T-helper 1 cell (primary cell): ENCODE measurements at places on chromosomes 16 and 17.

DNA sequence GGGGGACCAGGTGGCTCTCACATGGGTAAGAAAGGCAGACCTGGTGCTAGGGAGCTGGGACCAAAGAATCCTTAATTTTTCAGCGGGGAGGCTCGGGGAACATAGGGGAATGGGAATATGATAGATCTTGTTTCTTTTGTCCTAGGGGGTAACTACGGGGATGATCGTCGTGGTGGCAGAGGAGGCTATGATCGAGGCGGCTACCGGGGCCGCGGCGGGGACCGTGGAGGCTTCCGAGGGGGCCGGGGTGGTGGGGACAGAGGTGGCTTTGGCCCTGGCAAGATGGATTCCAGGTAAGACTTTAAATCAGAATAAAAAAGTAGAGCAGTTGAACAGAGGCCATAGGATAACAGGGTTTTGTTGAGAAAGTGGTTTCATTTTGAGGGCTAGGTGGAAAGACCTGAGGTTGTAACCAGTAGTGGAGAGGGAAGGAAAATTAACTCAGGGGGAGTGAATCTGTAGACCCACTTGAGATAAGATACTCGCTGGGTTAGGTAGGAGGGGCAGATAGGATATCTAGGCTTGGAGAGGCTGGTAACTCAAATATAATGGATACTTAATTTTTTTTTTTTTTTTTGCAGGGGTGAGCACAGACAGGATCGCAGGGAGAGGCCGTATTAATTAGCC, 11.0 kb downstream of the FUS start:
- DNase-seq: no peak

- no peak for DNase-seq
Measured at GRCh38 chr17:69059458-69060175, 1.1 kb downstream of the ABCA9 start.

DNA sequence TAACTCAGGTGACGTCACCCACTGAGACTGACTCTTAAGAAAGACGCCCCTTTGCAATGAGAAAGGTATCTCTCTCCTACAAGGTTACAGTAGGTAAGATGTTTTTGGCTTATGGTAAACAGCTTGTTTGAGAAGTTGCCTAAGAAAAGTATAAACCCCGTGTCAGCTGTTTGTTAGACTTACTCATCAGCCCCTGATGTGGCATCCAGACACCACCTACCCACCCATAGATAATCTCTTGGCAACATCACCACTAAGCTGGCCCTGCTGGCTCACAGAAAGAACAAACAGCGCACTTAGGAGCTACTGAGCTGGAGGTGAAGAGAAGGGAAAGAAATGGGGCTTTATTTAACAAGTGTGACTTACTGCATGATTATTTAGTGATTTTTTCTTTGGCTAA, 121.0 kb downstream of the PARN start:
- DNase-seq: no peak

DNA sequence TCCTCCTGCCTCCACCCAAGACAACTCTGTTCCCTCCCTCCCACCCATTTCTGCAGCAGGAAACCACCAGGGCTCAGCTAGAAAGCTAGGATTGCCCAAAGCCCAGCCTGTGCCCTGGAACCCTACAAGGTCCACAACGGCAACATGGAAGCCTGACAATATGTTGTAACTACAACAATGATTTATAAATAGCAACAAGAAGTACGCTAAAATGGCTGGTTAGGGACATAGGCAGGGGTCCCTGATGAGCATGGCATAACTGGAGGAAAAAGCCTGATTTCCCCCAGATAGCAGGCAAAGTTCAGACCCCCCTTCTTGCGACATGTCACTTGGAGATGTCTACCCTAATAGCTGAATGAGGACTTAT, 6.6 kb downstream of the ST3GAL2 start:
- DNase-seq: no peak

DNA sequence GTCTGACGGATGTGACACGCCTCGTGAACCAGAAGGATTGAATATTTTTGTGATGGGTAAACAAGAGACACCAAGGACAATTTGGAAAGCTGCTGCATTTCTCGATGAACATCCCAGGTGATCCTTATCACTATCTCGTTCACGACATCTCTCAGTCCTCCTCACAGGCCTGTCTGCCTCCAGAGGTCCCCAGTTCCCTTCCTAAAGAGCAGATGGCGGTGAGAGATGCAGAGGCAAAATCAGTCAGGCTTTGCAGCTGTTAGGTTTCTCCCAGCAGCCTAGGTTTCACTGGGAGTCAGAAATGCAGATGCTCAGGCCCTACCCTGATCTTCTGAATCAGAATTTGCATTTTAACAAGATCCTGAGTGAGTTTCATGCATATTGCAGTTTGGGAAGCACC, 23.6 kb downstream of the SCPEP1 start:
- no peak for DNase-seq

- DNase-seq: no peak
Measured at GRCh38 chr16:2149630-2150417, 1.4 kb downstream of the RAB26 start.
